ENCODE measurements at places on chromosomes 2 and 18. TPM values are rescaled to one million over a fixed set of nuclear protein-coding genes. Genes with fewer than 3 reads are reported as not detected.

DNA sequence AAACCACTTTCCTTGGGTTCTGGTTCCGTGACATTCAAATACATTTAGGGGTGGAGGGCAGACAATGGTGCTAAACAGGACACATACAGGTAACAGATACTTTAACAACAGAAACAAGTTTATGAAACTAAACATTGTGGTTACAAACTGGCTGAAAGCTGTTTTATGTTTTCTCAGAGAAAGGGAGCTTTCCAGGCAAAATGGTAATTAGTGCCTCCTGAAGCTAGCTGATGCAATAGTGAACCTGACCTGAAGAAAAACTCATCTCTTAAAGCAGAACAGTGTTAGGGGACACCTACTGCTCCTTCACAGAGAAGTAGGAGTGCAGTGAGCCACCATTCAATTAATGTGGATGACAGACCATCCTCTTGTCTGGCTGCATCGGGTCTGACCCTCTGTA is 138.9 kb downstream of the CCDC148 start:
- no peaks in the 10 kb centered on the region for H3K36me3 ChIP-seq
- H3K4me1 ChIP-seq: no peaks in the 10 kb centered on the region
- no peak overlapping the region for H3K27ac ChIP-seq

DNA sequence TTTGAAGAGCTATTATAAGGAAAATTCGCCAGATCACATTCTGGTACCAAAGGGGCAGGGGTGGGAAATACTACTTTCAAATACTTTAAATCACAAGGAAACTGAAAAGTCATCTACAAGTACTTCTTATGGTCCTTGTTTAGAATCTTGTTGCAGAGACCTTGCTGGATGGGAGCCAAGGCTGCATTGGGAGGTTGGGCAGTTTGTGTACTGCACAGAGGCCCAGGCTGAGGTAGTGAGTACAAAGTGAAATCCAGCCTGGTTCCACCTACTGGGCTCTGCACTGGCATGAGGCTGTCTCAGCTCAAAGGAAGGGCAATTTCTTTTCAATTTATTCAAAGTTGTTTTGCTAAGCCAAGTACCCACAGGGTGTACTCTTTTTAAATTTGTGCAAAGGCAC is 140.3 kb upstream of the DLX2 start:
- H3K27ac ChIP-seq: no peak overlapping the region
- no peaks in the 10 kb centered on the region for H3K36me3 ChIP-seq
- no peak overlapping the region for H3K4me3 ChIP-seq
- no peaks in the 10 kb centered on the region for H3K27me3 ChIP-seq
- no peaks in the 10 kb centered on the region for H3K4me1 ChIP-seq

DNA sequence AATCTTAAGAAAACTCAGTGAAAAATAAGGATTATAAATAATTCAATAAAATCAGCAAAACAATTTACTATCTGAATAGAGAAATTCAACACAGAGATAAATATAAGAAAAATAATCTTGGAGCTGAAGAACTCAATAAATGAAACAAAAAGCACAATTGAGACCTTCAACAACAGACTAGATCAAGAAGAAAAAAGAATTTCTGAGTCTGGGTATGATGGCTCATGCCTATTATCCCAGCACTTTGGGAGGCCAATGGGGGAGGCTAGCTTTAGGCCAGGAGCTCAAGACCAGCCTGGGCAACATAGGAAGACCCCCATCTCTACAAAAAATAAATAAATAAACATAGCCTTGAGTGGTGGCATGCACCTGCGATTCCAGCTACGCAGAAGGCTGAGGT is 1295.7 kb upstream of the NRXN1 start:
- H3K36me3 ChIP-seq: no peaks in the 10 kb centered on the region
- no peaks in the 10 kb centered on the region for H3K27me3 ChIP-seq
- no peaks in the 10 kb centered on the region for H3K4me1 ChIP-seq
- no peak overlapping the region for H3K4me3 ChIP-seq
- no peak for DNase-seq
- H3K27ac ChIP-seq: no peak overlapping the region

DNA sequence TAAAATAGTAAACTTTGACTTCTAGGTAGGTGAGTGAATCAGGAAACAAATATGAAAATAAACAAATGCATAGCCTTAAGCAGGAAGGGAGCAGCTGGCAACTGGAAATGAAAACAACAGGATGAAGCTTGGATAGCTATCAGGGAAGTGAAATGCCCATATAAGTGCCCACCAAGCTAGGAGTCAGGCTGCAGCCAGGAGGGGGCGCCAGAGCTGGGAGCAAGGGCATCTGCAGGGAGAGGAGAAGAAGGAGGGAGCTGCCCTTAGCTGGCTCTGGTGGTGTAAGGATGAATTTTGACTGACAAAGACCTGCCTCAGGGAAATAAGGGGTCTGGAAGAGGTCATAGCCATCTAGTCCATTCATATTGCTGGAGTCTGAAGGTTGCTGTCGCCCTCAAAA is 298.3 kb downstream of the TDRD15 start:
- no peak overlapping the region for H3K4me3 ChIP-seq
- no peaks in the 10 kb centered on the region for H3K36me3 ChIP-seq
- no peaks in the 10 kb centered on the region for H3K4me1 ChIP-seq
- no peak overlapping the region for H3K27ac ChIP-seq
- DNase-seq: no peak

GRCh38 chr18:57461652-57462269 is 26.6 kb downstream of the ONECUT2 start:
- H3K4me3 ChIP-seq: no peak overlapping the region
- H3K36me3 ChIP-seq: no peaks in the 10 kb centered on the region
- no peak overlapping the region for H3K27ac ChIP-seq
- peaks cover 3% of the 10 kb centered on the region for H3K27me3 ChIP-seq

- no peak overlapping the region for H3K27ac ChIP-seq
- H3K4me3 ChIP-seq: no peak overlapping the region
- no peaks in the 10 kb centered on the region for H3K4me1 ChIP-seq
- no peak for DNase-seq
- no peaks in the 10 kb centered on the region for H3K36me3 ChIP-seq
Observed at GRCh38 chr2:72413716-72414115, 266.1 kb upstream of the CYP26B1 start.

DNA sequence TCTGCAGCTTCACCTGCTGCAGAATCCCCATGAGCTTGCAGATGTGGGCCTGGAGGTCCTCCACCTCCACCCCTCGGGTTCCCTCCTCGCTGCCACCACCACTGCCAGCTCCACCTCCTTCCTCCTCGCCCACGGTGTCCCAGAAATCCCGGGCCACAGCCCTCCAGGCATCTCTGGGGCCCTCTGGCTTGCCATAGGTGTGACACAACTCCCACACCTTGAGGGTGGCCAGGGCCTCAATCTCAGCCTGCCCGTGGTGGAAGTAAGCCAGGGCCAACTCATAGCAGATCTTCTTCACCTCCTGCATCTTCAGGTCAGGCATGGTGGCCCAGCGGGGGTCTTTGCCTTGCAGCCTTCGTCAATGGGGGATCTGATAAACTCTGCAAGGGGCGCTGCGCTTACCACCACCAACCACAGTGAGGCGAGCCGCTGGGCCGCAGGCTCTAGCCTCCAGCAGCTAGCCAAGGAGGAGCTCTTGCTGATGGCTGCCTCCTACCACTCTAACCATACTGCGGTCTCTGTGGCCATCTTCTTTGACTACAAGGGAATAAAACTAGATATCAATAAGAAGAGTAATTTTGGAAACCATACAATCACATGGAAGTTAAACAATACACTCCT is 36.1 kb upstream of the ANKRD62 start:
- peaks cover 9% of the 10 kb centered on the region for H3K4me1 ChIP-seq
- H3K36me3 ChIP-seq: no peaks in the 10 kb centered on the region
- DNase-seq: no peak
- no peak overlapping the region for H3K4me3 ChIP-seq

GRCh38 chr2:11698009-11698922 is 28.3 kb upstream of the NTSR2 start:
- peaks cover 14% of the 10 kb centered on the region for H3K4me1 ChIP-seq
- H3K27ac ChIP-seq: no peak overlapping the region
- H3K4me3 ChIP-seq: no peak overlapping the region
- no peaks in the 10 kb centered on the region for H3K27me3 ChIP-seq
- DNase-seq: no peak

DNA sequence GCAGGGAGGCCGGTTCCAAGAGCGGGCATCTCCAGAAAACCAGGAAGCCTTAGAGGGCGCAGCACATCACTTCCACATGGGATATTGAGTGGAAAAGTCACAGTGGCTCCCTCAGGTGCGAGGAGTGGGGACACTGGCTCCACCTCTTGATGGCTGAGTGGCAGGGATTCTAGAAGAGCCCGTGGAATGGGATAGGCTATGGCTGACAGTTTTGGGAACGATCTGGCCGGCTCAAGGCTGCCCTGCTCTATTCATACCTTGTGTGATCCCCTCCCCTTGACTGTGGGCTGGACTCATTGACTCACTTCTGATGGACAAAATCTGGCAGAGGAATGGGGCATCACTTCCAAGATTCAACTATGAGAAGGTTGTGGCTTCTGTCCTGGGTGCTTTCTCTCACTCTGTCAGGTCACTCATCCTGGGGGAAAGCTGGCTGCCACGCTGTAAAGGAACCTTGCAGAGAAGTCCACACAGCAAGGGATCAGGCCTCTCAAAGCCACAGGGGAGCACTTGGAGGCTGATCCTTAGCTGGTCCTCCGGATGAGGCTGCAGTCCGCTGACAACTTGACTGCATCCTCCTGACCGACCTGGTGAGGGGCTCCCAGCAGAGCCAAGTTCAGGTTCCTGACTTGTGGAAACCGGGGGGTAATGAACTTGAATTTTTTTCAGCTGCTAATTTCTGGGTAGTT is 46.7 kb upstream of the HS6ST1 start:
- no peak overlapping the region for H3K4me3 ChIP-seq
- H3K36me3 ChIP-seq: no peaks in the 10 kb centered on the region
- no peaks in the 10 kb centered on the region for H3K4me1 ChIP-seq
- H3K27ac ChIP-seq: no peak overlapping the region
- no peak for DNase-seq

- H3K27me3 ChIP-seq: no peaks in the 10 kb centered on the region
- peaks cover 6% of the 10 kb centered on the region for H3K36me3 ChIP-seq
- H3K4me1 ChIP-seq: peaks cover 4% of the 10 kb centered on the region
- H3K27ac ChIP-seq: no peak overlapping the region
- no peak for DNase-seq
Observed at GRCh38 chr2:201057087-201057521, 14.4 kb downstream of the HYCC2 start.

DNA sequence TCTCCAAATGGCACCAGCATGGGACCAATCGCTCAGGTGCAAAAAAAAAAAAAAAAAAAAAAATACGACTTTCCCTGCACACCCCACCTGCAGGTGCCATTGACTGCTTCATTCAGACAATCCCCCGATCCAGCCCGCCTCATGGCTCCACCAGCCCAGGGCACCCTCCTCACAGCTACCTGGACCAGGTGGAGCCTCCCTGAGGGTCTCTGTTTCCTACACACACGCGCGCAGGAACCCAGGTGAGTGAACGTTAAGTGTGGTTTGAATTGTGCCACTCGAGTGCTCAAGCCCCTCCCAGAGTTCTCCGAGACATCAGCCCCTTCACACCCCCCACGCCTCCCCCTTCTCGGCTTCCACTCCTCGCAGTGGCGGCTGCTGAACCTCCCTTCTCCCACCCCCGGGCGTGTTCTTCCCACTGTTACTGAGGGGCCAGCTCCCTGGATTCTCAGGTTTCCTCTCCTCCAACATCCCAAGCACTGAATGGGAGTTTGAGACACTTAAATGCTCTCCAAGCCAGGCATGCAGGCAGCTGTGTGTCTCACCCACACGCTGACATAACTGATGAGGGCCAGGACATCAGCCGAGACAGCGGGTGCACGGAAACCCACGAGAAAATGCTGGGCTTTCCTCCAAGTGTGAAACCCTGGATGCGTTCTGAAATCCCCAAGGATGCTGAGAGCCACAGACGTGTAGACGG is 88.8 kb upstream of the SNTG2 start:
- no peaks in the 10 kb centered on the region for H3K27me3 ChIP-seq
- no peak overlapping the region for H3K4me3 ChIP-seq
- DNase-seq: no peak
- no peaks in the 10 kb centered on the region for H3K4me1 ChIP-seq
- no peak overlapping the region for H3K27ac ChIP-seq

DNA sequence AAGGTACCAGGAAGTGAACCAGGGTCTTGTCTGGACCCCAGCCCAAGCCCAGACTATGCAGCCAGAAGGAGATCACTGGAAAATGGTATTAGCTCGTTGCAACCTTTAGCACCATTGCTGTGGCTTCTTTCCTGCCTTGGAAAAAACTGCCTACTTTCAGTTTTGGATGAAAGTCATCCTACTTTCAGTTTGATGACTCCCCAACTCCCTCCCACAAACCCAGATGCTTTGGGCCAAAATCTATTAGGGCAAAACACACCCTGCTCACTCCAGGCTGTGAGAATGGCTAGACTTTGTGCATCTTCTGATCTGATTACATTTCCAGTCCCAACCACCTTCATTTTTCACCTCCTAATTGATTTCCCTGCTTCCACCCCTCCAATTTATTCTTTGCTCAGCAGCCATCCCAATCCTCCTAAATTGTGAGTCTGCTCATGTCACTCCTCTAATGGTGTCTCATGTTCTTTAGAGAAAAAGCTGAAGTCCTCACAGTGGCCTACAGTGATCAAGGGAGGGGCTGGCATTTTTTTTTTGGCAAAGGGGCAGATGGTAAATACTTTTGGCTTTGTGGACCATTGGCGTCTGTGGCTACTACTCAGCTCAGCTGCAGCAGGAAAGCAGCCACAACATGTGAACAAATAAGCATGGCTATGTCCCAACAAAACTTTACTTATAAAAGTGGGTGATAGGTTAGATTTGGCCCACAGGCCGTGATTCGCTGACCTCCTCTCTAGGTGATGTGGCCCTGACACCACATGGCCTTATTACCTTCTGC is 368.7 kb downstream of the SLC4A3 start:
- no peak for DNase-seq
- no peaks in the 10 kb centered on the region for H3K27me3 ChIP-seq
- H3K36me3 ChIP-seq: no peaks in the 10 kb centered on the region
- no peak overlapping the region for H3K4me3 ChIP-seq
- no peaks in the 10 kb centered on the region for H3K4me1 ChIP-seq

DNA sequence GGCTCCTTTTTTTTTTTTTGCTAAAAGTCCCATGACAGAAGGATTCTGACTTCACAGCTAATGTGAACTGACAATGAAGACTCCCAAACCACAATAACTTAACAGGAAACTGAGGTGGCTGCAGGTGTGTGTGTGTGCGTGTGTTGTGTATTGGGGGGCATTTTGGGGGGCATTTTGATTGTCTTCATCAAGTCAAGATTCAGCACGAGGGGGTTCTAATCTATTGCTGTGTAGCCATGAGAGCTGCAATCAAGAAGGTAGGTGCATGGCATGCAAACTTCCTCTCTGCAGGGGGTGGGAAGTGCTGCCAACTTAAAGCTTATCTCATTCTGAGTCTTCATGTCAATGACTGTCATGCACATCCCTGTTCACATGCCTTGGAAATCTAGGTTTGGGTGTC is 25.2 kb downstream of the SPRED2 start:
- DNase-seq: no peak
- no peaks in the 10 kb centered on the region for H3K27me3 ChIP-seq
- no peak overlapping the region for H3K27ac ChIP-seq
- no peak overlapping the region for H3K4me3 ChIP-seq

ARHGAP15 gene
- 198 TPM for total RNA-seq

GKN2 gene
- total RNA-seq: not detected

SERPINB11 gene
- total RNA-seq: not detected

FAM110C gene
- not detected for total RNA-seq

MALL gene
- total RNA-seq: not detected
